ENCODE measurements at places on chromosomes 5 and 9.

- DNase-seq: no peak
These were observed 103.5 kb downstream of the PLCXD3 start for GRCh38 chr5:41406936-41407335.

GRCh38 chr9:99561961-99562565 lies 259.6 kb upstream of the NR4A3 start:
- DNase-seq: no peak

DNA sequence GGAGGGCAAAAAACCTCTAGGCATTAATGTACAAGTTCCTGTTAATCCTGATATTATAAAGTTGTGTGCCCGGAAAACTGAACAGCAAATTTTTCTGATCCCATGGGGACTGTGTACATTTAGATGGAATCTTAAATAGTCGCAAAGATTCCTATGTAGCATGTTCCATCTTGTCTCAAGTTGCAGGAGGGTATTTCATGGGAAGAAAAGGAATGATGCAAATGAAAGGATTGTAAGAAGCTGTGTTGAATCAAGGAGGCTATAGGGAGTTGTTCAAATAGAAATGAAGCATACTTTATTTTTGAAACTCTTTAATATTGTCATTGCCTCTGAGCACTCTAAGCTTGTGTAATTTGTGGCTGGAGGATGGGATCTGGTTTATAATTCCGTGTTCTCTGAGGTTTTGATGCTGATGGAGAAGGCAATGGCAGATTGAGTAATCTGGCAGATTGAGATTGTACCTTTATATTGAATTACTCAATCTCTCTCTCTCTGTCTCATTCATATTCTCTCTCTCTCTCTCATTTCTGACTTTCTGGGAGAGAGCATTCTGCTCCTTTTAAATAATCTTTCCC lies 288.5 kb downstream of the OSTF1 start:
- no peak for DNase-seq

DNA sequence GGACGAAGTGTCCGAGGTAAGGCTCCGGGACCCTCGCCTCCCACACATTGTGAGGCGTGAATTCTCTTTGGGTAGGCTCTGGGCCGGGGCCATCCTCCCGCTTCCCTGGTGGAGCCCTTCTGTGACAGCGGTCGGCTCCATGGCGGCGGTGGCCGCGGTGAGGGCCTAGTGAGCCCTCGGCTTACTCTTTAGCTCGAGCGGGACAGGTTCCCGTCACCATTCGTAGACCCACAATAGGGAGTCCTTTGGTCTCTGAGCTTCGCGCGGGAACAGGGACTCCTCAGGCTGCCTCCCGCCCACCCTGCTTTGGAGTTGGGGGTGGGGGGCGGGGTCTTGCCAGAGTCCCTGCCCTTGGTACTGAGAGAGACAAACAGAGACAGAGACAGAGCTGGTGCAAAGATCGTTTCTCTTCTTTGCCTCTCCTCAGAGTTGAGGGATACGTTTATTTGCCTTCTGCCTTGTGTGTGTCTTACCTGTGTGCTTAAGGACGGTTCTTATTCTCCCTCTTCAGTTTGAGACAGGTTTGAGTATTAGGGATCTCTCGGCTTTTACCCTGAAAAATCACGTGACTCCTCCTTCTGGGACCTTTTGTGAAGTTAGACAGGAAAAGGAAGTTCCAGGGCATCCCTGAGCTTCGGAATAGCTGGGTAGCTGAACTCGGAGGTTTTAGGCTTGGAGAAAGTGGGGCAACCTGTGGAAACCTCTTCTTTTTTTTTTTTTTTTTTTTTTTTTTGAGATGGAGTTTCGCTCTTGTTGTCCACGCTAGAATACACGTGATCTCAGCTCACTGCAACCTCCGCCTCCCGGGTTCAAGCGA lies 833 bp downstream of the ANKHD1 start:
- DNase-seq: peak; percentile 22

DNA sequence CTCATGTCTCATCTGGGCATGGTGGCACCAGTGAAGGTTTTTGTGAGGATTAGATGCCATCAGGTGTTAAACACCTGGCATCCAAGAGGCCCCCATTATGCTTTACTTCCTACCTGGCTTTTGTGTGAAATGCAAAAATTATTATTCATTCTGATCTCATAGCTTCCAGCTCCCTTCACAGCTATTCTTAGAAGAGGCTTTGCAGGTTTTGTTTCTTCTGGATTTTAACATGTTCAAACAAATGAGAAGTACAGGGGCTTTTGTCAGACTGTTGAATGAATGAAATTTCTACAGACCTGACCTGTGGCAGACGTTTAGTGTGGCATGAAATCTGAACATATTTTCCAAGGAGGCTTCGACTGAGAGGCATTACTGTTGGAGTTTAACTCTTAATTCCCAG lies 14.3 kb upstream of the CORO2A start:
- no peak for DNase-seq

GRCh38 chr5:88938488-88938887 lies 55.5 kb upstream of the MEF2C start:
- no peak for DNase-seq

DNA sequence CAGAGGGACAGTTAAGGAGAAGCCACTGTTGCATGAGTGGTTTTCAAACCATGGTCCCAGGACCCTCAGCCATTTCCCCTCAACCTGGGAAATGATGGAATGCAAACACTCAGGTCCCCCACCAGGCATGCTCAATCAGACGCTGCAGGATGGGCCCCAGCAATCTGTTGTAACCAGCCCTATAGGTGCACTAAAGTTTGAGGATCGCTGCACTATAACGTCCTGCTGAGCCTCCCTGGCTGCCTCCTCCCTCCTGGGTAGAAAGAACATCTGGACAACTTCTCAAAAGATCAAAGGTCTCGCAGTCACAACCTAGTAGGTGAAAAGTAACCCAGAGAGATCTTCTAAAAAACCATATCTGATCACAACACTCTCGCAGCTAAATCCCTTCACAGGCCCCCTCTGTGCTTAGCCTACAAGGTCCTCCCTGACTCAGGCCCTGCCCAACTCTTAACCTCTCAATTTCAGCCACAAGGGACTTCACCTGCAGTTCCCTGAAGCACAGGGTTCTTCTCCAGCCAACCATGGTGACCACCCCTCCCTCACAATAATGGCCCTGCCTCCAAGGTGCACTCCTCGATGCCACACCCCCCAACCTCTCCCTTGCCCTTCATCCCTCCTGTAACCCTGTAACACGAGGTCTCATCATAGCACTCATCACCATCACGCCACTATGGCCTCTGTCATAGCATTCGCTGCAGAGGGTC lies 3.5 kb downstream of the SHB start:
- DNase-seq: no peak

GRCh38 chr5:133818031-133818431 lies 150.4 kb downstream of the C5orf15 start:
- no peak for DNase-seq

- DNase-seq: no peak
These were observed 263.7 kb downstream of the SEMA5A start for GRCh38 chr5:9282211-9282610.

GRCh38 chr9:92660266-92660665 lies 9.7 kb downstream of the IPPK start:
- no peak for DNase-seq
